T-helper 17 cell (primary cell): ENCODE measurements at places on chromosomes 6 and 20. TPM values are rescaled to one million over a fixed set of nuclear protein-coding genes. Genes with fewer than 3 reads are reported as not detected.

Gene DACT2
- total RNA-seq, result not detected

Gene CENPW
- total RNA-seq, result 1.2 TPM

DNA sequence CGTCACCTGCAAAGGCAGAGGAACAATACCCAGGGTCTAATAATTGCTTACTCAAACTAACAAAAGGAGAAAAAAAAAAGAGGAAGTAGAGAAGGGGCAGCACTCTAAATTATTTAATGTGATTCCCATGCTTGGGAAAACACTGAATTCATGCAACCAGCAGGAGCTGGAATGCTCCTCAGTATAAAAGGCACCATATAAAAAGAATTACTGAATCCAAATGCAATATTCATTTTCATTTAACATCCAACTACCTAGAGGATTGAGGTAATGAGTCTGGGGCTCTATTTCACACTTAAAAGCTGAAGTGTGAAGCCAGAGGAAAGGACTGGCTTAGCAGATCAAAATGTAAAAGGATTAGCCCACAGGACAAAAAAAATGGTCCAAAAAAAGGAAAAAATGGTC is 8.7 kb downstream of the B4GALT5 start:
- no peaks in the 10 kb centered on the region for H3K36me3 ChIP-seq
- no peak overlapping the region for H3K4me3 ChIP-seq
- no peaks in the 10 kb centered on the region for H3K27me3 ChIP-seq
- no peak for DNase-seq

DNA sequence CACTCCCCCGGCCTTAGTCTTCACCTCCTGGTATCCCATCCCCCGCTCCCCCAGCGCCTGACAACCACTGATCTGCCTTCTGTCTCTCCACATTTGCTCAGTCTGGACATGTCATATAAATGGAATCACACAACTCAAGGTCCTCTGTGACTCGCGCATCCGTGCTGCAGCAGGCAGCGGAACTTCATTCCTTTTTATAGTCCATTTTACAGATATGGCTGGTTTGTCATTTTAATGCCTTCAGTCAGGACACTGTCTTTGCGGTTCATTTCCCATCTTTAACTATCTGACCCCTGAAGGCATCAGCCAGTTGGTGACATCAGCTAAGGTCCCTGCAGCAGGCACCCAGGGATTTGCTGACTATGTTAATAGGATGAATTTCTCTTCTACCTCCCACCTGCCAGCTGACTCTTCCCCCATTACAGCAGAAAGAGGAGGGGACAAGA is 125.7 kb downstream of the ZMYND8 start:
- peak overlapping the region; percentile 45 for H3K27ac ChIP-seq
- H3K36me3 ChIP-seq, result peaks cover 5% of the 10 kb centered on the region
- no peaks in the 10 kb centered on the region for H3K27me3 ChIP-seq
- H3K4me1 ChIP-seq, result peaks cover 8% of the 10 kb centered on the region

- no peak overlapping the region for H3K27ac ChIP-seq
- peaks cover 46% of the 10 kb centered on the region for H3K27me3 ChIP-seq
- H3K4me3 ChIP-seq, result no peak overlapping the region
- DNase-seq, result no peak
- no peaks in the 10 kb centered on the region for H3K4me1 ChIP-seq
Observed at GRCh38 chr6:4608361-4609115, 167.7 kb upstream of the CDYL start.

DNA sequence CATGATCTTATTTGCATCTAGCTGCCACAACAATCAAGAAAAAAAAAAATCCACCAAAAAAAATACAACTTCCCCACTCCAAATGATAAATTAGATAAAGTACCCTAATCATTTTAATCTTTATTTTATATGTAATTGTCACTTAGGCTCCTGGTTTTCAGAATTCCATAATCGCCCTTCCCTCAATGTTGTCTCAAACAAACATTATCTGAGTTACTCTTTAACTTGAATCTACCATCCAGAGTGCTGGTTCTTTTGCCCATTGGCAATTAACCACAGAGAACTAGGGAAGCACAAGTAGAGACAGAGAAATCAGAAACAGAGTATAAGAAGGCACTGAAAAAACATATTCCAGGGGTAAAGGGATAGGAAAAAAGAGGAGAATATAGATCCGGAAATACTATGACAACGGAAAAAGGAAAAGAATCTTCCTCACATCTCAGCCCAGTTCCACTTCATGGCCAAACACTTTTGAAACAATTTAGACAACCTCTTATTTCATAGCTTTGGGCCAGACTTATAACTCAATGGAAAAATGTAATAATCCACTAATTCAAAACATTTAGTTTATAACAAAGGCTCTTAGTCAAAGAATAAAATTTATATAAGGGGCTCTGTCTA is 861 bp upstream of the NHSL1 start:
- peaks cover 2% of the 10 kb centered on the region for H3K4me1 ChIP-seq
- H3K27me3 ChIP-seq, result peaks cover 43% of the 10 kb centered on the region
- DNase-seq, result no peak
- H3K27ac ChIP-seq, result no peak overlapping the region

DNA sequence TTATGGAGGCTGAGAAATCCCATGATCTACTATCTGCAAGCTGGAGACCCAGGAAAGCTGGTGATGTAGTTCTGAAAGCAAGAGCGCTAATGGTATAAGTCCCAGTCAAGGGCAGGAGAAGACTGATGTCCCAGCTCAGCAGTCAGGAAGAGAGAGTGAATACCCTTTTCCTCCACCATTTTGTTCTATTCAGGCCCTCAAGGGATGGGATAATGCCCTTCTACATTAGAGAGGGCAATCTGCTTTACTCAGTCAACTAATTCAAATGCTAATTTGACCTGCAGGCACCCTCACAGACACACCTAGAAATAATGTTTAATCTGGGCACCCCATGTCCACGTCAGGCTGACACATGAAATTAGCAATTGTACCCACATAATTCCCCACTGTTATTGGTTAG is 10.8 kb upstream of the FYN start:
- no peak overlapping the region for H3K27ac ChIP-seq
- no peak for DNase-seq
- no peaks in the 10 kb centered on the region for H3K36me3 ChIP-seq
- H3K27me3 ChIP-seq, result no peaks in the 10 kb centered on the region
- H3K4me3 ChIP-seq, result no peak overlapping the region
- H3K4me1 ChIP-seq, result peaks cover 4% of the 10 kb centered on the region

DNA sequence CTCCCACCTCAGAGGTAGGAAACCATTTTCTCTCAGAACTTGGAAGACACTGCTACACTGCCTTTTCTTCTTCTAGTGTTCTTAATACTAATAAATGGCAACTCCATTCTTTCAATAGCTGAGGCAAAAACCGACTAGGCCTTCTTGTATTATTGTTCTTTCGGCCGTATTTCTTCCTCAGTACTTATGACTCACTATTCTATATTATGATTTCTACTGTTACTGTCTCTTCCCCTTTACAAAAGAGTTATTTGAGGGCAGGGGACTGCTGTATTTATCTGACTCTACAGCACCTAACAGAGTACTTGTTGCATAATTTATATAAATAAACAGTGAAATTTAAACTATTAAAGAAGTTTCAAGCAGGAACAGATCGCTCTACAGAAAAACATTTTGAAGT is 3.1 kb downstream of the DNAAF9 start:
- H3K4me3 ChIP-seq, result no peak overlapping the region
- H3K27me3 ChIP-seq, result no peaks in the 10 kb centered on the region
- no peak overlapping the region for H3K27ac ChIP-seq
- peaks cover 5% of the 10 kb centered on the region for H3K36me3 ChIP-seq
- peaks cover 42% of the 10 kb centered on the region for H3K4me1 ChIP-seq

DNA sequence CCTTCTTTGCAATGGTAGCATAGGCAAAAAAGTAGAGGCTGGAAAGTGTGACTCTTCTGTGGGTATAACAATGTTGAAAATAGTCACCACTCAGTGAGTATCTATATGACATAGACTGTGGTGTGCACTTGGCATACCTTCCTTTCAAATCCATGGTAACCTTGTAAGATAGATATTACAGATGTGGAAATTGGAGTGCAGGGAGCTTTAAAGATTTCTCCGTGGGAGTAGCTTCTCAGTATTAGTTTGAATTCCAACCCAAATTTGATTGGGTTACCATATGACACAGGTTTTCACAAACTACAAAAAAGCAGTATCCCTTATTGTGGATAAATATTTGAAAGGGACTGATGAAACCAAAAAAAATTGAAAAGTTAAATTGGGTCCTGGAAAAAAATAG is 163.8 kb downstream of the CLVS2 start:
- no peak for DNase-seq
- no peak overlapping the region for H3K27ac ChIP-seq
- no peaks in the 10 kb centered on the region for H3K36me3 ChIP-seq
- H3K27me3 ChIP-seq, result no peaks in the 10 kb centered on the region
- no peak overlapping the region for H3K4me3 ChIP-seq
- no peaks in the 10 kb centered on the region for H3K4me1 ChIP-seq
